ENCODE measurements at places on chromosomes 2 and 18.

DNA sequence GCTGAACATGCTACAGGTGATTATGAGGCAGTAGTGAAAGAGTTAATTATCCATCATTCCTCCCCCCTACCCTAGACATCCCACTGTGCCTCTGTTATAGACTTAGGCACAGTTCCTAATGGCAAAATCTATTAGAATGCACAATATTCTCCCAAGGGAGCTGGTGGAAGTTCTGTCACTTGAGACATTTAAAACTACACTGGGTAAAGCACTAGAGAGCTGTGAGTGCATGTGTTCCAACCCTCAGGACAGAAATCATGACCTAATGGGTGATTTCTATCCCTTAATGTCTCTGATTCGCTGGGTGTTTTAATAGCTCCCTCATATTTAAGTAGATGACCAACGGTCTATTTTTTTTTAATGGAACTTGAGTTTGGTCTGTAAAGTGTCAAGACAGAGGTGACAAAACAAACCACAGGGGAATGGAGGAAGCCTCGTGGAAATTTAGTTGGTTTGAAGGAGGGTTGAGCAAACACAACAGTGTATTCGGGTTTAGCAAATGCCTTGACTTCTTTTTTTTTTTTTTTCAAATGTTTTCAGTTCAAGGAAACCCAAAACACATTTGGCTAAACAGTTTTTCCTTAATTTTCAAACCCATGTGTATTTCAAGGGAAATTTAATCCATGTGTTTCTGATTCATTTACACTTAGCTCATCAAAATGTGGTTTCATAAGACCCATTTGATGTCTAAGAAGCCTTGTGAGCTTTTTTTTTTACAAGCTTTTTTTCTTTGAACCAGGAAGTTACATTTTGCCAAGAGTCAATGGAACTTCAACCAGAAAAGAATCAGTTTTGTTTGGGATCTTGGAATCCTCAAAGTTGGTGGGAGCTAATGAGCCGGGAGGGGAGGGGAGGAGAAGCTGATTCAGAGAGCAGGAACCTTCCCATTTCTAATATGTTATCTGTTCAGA is 665.1 kb upstream of the ZEB2 start:
- no peak for DNase-seq

DNA sequence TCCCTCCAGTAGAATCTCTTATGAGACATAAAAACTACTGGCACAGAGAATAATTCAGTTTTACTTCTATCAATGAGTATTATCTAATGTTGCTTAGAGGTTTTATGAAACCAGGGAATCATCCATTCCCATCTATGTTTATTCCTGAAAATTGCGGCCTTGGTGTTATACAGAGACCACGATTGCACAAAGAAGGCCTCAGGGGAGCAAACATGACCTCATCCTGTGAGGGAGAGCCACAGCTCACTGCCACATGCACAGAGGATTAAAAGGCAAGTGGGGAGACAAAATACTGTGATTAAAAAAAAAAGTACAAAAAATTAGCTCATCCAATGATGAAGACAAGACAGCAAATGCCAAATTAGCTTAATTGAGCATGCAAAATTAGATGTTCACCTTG is 111.8 kb upstream of the SLC35G4 start:
- no peak for DNase-seq

GRCh38 chr2:236686561-236686960 is 116.9 kb downstream of the ACKR3 start:
- DNase-seq: no peak

DNA sequence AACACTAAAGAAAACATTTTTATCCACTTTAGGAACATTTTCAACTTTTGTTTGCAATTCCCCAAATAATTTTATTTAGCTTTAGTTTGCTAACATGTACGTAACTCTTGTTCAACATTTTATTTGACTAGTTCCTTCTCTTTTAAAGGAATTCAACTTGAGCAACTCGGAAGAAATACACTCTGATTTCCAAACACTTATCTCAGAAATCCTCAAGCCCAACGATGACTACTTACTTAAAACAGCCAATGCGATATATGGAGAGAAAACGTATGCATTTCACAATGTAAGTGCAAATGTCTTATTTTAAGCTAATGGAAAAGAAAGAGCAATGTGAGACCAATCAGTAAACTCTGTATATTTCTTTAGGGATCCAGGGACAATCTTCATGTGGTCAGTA is 10.1 kb downstream of the SERPINB10 start:
- no peak for DNase-seq

GRCh38 chr18:48356909-48357631 is 52.1 kb downstream of the ZBTB7C start:
- no peak for DNase-seq

DNA sequence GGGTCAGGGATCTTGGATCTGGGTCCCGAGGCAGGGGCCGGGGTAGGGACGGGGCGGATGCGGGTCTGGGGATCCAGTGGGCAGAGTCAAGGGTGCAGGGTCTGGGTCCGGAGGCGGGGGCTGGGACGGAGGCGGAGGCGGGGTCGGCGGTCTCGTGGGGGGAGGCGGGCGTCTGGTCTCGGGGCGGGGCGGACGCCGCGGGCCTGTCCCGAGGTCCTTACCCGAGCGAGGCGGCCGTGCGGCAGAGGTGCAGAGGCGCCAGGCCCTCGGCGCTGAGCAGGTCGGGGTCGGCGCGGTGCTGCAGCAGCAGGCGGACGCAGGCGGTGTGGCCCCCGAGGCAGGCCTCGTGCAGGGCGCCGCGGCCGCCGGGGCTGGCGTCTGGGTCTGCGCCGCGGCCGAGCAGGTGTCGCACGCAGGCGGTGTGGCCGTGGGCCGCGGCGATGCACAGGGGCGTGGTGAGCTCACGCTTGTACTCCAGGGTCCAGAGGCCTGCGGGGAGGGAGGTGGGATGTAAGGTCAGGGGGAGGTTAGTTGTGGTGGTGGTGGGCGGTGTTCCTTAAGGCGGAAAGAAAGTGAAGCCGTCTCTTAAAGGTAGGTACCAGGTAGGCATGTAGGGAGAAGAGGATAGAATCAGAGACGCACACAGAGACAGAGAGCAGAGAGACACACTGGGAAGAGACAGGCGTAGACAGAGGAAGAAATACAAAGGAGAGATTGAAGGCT is 26.6 kb downstream of the ASB18 start:
- no peak for DNase-seq

- no peak for DNase-seq
Observed at GRCh38 chr2:56648802-56649201, 465.0 kb downstream of the CCDC85A start.

DNA sequence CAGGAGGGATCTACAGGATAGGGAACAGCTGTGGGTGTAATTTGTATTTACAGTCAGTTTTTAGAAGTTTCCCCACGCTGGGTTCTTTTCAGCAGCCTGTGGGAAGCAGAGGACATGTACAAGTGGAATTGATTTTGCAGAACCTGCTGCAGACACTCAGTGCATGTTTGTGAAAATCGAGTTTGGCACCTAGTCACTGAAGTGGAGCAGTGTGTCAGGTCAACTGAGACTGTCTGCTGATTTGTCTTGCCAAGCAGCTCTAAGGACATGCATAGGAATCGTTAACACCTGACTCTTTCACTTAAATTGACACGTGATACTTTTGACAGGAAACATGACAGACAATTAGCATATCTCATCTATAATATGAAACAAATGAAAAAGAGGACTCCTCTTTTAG is 416.6 kb downstream of the TMX3 start:
- no peak for DNase-seq

- DNase-seq: no peak
Observed at GRCh38 chr2:223314811-223315210, 262.8 kb downstream of the KCNE4 start.

DNA sequence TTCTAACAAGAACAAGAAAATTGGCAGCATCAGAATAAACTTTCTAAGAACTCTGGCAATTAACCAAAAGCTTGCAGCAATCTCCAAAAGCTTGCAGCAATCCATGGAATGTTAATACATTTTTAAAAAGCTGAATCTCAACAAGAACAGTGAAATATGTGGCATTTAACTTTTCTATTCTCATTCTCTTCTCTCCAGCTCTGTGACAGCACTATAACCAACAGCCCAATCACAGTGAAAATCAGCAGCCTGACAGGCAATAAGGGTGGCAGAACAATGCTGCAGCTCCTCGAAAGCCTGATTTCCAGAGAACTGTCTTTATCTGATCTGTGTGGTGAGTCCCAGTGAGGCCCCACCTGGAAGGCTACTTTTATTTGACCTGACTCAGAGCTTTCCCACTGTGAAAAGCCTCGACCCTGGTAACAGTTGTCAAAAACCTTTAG is 60.0 kb downstream of the TMEM131 start:
- no peak for DNase-seq

- no peak for DNase-seq
Observed at GRCh38 chr2:98158305-98158704, 71.3 kb downstream of the VWA3B start.

DNA sequence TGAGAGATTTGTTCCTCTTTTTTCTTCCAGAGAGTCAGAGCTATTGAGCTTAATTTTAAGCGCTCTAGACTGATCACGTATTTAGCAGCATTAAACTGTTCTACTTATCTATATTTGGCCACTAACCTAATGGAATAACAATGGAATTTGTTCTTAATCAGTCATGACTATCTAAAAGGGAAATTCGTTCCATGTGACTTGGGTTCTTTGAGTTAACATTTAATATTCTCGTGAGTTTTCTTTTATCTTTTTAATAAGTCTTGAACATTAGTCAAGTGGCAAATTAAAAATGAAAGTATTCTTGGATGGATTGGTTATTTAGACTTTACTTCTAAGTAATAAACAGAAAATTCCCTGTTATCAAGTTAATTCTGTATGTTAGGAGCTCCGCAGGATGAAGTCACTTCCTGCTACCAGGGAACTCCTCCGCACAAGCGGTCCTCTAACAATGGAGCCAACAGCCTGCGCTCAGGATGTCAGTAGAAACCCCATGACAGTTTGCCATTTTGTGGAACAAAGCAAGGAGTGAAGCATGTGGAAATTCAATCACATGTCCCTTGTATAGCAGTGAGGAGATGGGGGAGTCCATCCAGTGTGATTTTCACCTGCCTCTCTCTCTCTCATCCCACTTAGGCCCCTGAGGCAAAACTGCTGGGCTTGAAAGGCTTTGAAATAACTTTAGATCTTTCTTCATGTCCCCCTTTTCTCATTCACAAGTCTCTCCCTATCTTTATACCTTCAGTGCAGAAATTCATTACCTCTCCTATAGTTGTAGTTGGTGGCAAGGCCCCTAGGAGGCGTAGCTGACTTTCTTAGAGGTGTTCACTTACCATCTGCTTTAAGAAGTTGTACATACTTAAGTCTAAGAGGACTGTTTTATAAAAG is 138.1 kb downstream of the WDR7 start:
- peak; percentile 8 for DNase-seq

- DNase-seq: no peak
Observed at GRCh38 chr2:241209271-241209670, 20.8 kb downstream of the ANO7 start.

- no peak for DNase-seq
Observed at GRCh38 chr18:13131283-13131682, 87.3 kb upstream of the LDLRAD4 start.

DNA sequence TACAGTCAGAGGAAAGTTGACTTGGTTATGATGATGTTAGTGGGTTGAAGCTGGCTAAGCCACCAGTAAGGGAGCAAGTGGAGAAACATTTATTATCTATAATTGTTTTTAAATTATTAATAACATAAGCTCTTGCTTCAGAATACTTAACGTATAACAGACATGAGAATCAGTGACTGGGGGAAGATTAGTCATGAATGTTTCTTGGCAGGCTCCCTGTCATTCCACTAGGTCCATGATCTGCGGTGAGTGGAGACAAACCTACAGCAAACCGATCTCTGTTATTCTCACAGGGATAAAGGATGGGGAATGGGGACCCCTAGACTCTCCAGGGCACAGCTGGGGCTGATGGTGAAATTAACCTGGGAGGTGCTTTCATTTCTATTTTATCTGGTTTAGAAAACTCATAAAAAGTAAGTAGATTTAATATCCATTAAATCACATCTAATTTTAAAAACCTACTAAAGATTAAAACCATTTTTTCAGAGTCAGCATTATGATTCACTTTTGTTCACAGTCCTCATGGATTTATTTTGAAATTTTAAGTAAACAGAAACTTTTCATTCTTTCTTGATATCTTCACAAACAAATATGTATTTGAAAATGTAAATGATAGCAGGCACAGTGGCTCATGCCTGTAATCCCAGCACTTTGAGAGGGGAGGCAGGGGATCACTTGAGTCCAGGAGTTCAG is 420.3 kb downstream of the PTPRM start:
- no peak for DNase-seq

DNA sequence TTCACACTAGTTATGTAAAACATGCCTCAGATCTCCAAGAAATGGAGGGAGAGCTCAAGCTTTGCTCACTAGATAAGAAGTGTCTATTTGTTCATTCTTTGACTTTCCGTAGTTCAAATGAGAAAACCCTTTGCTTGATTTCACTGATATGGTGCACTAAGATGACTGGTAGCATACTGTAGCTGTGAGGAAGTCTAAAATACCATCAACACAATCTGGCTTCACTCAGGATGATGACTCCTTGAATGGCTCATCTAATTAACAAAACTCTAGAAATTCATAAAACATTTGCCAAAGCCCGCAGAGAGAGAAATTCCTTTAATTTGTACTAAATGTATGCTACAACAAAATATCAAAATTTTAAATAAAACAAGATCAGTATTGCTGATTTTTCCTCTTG is 152.8 kb upstream of the STK17B start:
- no peak for DNase-seq

DNA sequence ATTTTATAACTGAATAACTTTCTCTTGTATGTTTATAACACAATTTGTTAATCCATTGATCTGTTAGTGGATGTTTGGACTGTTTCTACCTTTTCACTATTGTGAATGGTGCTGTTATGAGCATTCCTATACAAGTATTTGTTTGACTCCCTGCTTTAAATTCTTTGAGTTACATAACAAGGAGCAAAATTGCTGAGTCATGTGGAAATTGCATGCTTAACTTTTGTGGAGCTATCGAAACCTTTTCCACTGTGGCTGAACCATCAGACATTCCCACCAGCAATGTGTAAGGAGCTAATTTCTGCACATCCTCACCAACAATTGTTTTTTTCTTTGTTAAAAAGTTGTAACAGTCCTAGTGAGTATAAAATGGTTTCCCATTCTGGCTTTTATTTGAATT is 415.5 kb downstream of the CBLN2 start:
- no peak for DNase-seq

DNA sequence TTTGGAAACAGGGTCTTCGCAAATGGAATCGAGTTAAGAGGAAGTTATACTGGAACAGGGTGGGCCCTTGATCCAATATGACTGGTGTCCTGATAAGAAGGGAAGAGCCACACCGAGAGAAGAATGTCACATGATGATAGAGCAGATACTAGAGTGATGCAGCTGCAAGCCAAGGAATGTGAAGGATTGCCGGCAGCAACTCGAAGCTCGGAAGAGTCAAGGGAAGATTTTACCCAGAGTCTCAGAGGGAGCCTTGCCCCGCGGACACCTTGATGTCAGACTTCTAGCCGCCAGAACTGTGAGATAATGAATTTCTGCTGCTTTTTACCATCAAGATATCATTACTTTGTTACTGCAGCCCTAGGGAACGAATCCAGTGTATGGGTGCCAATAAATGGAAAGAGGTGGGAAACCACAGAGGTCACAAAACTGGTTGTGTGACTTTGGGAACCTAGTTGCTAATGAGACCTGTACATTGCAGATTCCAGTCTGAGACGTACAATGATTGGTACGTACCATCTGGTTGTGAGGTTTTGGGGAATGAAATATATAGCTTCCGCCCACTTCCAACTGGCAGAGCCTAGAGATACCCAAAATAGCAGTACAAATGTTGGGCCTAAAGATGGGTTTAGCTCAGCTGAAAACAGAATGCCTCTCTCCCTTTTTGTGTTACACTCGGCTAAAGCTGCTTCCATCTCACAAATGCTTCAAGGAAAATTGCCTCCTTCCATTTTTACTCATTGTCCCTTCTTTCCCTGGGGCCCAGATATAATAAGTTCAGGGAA is 28.6 kb upstream of the VWA3B start:
- DNase-seq: no peak

- DNase-seq: no peak
Observed at GRCh38 chr18:4283746-4284291, 171.3 kb downstream of the DLGAP1 start.
